RWPE2 (cell line): ENCODE measurements at places on chromosomes 12 and 14.

GRCh38 chr12:69008520-69008919 lies 75.5 kb upstream of the CPM start:
- no peak for DNase-seq

GRCh38 chr12:10501030-10501429 lies 4.7 kb upstream of the EIF2S3B start:
- no peak for DNase-seq

- no peak for DNase-seq
Observed at GRCh38 chr12:47800582-47800981, 19.1 kb downstream of the HDAC7 start.

GRCh38 chr12:132174839-132175490 lies 30.7 kb downstream of the NOC4L start:
- DNase-seq, result peak; percentile 46

DNA sequence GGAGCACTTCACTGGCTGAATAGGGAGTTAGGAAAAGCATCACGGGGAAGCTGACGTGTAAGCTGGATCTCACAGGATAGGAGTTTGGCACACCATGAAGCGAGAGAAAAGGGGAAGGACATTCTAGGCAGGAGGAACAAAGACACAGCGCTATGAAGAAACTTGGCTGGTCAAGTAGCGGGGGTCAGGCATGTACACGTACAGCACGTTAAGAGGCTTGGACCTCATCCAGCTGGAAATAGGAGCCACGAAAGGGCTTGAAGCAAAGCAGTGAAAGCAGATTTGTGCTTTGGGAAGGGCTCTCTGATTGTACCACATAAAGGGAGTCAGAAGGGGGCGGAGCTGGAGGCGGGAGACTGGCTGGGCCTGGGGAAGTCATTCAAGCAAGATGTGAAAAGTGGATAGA lies 19.6 kb upstream of the GALNT8 start:
- no peak for DNase-seq

GRCh38 chr12:57611827-57612710 lies 834 bp downstream of the ARHGEF25 start:
- no peak for DNase-seq

- DNase-seq, result no peak
Observed at GRCh38 chr12:118189741-118190191, 53.8 kb downstream of the PEBP1 start.

DNA sequence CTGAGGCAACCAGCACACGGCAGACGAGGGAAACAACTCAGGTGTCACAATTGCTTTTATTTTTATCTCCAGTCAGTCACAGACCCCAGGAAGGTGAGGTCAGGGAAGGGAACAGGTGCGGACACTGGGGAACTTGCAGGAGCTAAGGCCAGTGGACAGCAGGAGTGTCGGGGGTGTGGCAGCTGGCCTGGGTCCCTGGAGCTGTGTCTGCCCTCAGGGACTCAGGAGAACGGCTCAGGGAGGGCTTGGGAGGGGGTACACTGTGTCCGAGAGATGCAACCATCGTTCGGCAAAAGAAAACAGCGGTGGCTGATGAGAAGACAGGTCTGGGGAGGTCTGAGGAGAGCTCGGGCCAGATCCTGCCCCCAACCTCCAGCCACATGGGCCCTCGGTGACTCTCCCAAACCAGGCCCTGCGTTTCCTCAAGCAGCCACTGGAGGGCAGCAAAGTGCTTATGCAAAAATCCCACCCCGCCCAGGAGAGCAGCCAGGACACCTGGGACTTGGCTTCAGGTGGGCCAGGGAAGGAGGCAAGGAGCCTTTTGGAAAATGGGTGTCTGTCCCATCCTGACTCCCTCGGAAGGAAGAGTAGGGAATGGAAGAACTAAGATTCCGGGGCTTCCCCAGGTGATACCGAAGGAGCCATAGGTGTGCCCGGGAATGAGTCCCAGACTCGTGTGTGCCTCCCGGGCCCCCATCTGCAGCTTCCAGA lies 24.1 kb upstream of the BCDIN3D start:
- DNase-seq, result no peak
